Sciatic nerve (tissue), 2 donors: ENCODE measurements at places on chromosomes 3 and 15.

- DNase-seq, result no peak
These were observed 23.3 kb downstream of the SLC28A1 start for GRCh38 chr15:84907731-84908130.

DNA sequence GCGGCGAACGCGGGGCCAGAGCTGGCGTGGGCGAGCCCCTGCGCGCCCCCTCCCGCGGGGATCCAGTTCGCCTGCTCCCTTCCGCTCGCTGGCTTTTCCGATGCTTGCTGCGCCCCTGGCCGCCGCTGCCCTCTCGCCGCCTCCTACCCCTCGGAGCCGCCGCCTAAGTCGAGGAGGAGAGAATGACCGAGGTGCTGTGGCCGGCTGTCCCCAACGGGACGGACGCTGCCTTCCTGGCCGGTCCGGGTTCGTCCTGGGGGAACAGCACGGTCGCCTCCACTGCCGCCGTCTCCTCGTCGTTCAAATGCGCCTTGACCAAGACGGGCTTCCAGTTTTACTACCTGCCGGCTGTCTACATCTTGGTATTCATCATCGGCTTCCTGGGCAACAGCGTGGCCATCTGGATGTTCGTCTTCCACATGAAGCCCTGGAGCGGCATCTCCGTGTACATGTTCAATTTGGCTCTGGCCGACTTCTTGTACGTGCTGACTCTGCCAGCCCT, 721 bp downstream of the P2RY1 start:
- no peak for DNase-seq

GRCh38 chr15:91603384-91604080, 250.0 kb upstream of the SLCO3A1 start:
- no peak for DNase-seq

DNA sequence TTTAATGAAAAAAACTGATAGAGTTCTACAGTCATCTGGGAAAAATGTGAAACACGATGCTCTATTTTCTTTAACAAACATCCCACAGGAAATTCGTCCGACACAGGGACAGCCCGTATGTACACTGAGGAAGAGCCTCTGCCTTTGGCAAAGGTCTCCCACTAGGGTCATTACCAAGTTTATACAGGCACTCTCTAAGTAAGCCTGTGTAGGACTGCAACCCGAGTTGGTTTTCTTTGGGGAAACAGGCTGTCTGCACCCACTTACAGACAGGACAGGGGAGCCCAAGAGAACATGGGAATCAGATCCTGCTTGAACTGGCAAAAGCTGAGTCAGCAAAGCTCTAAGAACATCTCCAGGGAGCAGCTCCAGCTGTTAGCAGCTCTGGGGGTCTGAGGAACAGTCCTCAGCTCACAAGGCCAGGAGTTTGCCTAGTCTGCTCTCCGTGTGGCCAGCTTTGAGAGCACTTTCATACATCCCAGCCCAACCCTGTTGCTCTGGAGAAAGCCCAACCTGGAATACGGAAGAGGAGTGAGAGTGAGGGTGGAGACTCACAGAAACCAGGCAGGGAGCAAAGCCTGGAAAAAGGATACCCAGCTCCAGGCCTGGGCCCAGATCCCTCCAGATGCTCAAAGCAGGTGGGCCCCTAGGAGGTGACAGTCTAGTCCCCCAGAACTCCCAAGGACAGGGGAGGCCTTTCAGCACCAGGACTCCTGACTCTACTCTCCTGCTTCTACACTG, 1.9 kb downstream of the TBC1D2B start:
- no peak for DNase-seq

DNA sequence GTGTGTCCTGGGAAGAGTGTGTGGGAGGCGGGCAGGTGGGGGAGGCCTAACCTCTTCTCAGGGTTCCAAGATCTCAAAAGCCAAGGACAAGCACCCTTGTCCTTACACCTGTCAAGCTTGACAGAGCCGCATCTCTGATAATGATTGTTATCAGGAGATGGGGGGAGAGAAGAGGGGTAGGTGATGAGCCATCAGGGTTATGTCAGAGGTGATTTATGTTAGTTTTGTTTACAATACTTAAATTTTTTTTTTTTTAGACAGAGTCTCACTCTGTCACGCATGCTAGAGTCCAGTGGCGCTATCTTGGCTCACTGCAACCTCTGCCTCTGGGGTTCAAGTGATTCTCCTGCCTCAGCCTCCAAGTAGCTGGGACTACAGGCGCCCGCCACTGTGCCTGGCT, 7.4 kb upstream of the NCBP2 start:
- no peak for DNase-seq

GRCh38 chr3:56858331-56858730, 56.6 kb upstream of the ARHGEF3 start:
- no peak for DNase-seq

DNA sequence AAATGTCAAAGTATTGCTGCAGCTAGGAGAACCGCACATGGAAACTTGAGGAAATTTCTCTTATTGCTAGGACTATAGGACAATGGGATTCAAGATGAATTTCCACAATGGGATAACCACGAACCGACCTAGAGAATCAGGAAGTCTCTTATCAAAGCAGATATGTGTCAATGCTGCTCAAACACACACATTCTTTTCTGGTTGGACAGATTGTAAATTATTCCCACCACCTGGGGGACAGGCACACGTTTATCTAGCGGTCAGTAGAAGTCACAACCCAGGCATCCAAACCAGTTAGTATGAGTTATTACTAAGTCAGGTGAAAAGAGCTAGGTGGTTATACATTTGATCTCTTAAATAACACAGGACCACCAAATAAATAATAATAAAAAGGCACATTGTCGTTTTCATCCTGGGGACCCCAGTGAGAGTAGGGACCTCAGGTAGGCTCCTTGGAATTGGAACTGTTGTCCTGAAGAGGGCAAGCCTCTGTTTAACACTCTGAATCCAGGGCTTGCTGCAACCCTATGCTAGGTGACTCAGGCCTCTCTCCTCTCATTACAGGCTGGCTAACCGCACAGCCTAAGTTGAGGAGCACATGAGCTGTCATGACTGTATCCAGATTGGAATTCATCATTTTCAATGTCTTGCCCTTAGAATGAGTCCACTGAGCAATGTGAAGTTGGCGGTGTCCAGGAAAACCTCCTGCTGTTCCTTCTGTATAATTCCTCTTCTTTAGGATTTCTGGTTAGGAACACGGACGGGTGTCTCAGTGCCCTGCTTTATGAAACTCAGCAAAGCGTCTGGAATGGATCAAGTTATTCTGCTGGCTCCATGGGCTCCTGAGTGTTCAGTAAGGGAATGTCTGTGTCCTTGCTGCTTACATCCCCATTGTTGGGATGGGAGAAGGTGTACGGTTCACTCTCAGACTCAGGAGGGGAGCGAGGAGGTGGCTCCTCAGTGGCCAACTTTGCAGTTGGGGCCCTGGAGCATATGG, 59.0 kb downstream of the CLEC3B start:
- DNase-seq, result no peak

DNA sequence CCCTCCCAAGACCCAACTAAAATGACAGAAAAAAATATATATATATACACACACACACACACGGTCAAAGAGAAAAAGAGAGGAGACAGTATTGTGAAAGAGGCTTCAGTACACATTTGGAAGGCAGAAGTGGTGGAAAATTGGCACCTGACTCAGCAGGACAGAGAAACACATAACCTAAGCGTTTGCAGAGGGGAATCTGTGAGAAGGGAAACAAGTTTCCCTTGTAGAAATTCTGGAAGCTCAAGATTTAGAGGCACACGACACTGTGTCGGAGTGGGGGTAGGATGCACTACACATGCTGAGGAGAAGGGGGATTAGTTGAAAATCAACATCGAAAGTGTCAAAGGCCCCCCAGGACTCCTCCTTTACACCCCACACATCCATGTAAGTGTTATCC, 53.1 kb downstream of the PAK2 start:
- DNase-seq, result no peak

DNA sequence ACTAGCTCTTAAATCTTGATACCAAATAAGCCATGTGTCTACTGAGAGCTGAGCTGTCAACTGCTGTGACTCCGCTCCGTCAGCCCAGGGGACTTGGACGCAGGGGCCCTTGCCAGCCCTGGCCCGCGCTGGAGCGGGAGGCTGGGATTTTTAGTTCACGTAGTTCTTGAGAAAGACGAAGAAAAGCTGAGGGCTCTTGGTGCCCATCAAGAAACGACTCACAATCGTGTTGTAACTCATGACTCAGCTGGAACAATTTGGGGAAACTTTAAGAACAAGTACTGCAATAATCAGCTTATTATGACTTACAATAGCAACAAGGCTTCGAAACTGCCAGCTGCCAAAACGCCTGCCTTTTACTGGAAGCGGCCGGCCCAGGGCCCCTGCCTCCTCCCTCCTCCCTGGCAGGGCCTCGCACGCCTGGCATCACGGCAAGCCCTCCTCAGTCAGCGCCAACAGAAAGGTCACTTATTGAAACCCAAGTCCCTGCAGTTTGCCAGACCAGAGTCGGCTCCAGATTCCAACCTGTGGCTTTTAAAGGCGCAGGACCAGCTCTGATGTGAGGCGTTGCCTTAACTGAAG, 60.3 kb downstream of the RGMA start:
- DNase-seq, result peak; percentile 86

GRCh38 chr3:123343296-123344174, 105.4 kb downstream of the ADCY5 start:
- DNase-seq, result no peak

DNA sequence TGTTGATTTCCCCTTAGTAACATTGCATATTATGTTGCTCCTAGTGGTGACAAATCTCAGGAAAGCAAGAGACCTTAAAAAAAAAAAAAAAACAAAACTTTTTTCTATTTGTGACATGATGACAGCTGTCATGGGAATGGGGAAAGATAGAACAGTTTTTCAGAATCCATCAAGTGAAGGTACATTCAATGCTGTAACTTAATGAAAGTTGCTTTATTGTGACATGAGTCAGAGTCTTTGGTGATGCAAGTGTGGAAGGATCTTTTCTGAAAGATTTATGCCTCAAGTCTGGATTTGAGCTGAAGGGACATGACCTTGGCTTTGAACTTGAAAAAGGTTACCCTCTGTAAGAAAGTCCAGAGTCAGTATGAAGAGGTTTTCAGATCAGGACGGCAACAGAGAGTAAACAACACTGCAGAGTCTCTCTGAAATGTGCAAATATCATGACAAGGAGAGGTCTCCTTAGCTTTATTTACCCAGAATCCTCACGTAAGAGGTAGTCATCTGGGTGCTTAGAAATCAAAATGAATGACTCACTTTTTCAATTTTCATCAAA, 424.7 kb downstream of the CNTN4 start:
- DNase-seq, result no peak

DNA sequence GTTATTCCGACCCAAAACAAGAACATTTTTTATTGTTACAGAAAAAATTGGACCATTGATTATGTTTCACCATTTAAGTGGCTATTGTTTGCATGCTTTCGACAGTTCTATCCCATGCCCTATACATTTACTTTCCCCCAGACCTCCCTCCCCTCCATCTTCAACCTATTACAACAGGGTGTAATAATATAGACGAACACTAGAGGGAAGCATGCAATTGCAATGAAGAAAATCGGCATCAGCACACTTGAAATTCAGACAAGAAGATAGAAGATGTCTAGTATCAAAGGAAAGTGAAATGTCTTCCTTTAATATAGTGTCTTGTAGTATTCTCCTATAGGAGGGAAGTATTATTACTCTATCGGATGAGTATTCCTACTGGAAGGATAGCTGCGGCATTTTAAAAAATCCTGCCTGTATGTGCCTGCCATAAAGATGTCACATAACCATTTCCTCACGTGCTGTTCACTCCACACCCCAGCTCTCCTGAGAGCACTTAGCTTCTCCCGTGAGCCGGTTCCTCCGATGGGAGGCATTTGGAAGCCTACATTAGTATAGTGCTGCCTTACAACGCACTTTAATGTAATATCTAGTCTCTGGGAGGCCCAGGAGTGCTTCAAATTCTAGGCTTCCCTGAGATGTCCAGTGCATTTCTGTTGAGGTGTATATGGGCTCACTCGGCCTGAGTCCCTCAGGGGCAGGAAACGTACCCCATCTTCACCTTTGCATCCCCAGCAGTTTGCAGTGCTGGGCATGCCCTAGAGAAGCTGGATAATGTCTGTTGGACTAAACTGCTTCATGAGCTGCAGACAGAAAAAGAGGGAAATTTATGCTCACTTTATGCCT, 17.8 kb upstream of the ERICH6 start:
- no peak for DNase-seq

DNA sequence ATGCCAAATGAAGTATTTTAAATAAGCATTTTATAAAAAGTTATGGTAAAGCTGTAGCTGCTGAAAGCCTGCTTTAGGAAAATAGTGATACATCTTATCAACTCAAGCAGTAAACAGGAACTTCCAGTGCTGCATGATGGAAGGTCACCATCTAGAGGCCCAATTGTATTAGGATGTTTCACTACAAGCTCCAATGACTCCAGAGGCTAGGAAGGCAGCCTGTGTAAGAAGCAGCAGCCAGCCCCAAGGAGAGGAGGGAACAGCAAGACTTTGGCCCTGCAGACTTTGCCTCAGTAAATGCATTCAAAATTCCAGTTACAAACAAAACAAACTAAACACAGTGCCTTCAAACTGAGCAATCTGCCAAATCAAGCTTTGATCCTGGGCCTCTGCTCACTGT, 32.1 kb downstream of the ILDR1 start:
- DNase-seq, result no peak
